Epithelial cell of esophagus (primary cell): ENCODE measurements at places on chromosomes 16 and 17.

DNA sequence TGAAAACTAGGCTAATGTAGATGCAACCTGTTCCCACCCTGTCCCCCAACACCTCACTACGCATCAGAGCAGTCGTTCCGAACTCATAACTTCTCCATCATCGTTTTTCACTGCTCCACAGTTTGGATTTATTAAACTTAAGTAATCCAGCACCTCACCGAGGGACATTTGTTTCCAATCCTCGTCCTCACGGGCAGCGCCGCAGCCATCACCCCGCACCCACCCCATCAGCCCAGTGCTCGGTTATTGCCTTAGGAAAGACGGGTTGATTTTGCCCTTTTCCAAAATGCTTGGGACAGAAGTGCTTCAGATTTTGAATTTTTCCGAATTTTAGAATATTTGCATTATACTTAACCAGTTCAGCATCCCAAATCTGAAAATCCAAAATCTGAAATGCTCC is 71.0 kb upstream of the DOC2B start:
- no peak for DNase-seq

GRCh38 chr17:72119873-72120641 is 763 bp upstream of the SOX9 start:
- DNase-seq: peak; percentile 84

GRCh38 chr16:72723781-72724180 is 324.1 kb downstream of the ZFHX3 start:
- DNase-seq: peak; percentile 74

DNA sequence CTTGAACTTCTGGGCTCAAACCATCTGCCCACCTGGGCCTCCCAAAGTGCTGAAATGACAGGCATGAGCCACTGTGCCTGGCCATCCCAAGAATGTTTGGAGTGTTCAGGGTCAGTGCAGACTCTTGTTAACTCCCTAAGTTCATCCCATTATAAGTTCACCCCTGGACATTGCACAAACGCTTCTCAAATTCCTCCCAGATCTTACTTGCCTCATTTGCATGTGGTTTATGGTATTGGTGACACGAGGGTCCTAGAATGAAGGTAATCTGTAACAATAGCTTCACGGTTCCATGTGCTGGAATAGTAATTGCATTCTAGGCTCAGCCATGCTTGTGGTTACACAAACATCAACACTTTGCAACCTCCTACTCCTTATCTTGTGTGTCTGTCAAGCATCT is 5.0 kb upstream of the CCDC42 start:
- DNase-seq: no peak

DNA sequence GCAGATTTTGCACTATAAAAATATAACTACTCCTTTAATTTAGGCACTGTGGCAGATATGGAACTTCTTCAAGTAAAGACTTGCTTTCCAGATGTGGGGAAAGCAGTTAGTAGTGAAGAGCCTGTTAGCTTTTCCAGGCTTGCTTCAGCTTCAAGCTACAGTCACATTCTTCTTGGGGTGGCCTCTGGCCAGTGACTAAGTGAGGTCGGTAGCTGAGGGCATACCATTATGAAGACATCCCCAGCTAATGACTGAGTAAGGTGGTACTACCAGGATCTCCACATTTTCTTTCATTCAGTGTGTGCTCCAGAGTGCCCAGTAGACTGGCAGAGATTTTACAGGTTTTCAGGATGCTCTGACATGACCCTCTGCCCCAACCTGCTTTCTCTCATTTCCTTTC is 167.1 kb upstream of the KIF2B start:
- peak; percentile 33 for DNase-seq

DNA sequence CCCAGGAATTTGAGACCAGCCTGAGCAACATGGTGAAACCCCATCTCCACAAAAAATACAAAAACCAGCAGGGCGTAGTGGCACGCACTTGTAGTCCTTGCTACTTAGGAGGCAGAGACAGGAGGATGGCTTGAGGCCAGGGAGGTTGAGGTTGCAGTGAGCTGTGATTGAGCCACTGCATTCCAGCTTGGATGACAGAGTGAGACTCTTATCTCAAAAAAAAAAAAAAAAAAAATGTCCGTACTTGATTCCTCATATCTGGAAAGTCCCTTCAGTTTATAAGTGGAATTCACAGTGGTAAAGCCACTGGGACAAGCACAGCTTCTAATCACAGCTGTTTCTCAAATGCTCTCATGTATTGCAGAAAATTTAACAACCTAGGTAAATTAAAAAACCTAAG is 78.6 kb upstream of the CREBBP start:
- peak; percentile 51 for DNase-seq

DNA sequence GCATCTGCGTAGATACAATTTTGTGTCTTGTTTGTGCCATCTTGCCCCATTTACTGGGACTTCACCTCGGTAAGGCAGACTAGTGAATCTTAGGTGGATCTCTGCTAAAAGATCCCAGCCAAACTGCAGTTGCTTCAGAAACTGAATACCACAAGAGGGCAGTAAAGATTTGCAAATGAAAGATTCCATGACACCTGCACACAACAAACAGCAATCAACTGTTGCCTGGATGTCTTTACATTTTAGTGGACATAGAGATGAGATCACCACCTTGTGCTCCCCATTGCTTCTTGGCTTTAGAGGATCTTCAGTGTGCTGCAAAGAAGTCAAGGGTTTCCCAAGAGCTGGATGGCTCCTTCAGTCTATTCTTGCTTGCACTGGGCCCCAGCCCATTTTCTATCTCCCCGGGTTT is 119.2 kb upstream of the CACNG5 start:
- DNase-seq: peak; percentile 77

DNA sequence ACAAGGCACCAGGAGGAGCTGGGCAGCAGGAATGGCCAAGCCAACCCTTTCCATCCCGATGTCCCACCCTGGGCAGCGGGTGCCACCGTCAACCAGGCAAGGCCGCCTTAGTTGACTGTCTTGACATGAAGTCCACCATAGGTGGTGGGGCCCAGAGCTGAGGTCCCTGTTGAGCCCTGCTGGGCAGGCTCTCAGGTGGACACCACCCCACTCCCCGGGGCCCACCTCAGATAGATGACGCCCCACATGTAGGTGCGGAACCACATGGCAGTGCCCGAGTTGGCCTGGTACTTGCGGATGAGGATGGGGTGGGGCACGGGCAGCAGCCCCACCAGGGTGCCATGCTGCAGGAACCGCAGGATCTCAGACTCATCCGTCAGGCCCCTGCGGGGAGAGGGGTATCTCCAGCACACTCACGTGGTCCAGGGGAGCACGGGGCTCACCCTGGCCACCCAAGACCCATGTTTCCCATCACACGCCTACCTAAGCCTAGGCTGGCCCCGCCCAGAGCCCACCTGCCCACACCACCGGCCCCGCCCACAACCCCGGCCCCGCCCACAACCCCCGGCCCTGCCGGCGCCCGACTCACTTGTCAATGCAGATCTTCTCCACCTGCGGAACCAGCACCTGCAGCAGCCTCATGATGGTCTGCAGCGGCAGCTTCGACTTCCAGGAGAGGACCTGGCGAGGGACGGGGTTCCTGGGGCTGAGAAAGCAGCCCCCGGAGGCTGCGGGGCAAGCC is 16.2 kb downstream of the OTOP3 start:
- DNase-seq: no peak

DNA sequence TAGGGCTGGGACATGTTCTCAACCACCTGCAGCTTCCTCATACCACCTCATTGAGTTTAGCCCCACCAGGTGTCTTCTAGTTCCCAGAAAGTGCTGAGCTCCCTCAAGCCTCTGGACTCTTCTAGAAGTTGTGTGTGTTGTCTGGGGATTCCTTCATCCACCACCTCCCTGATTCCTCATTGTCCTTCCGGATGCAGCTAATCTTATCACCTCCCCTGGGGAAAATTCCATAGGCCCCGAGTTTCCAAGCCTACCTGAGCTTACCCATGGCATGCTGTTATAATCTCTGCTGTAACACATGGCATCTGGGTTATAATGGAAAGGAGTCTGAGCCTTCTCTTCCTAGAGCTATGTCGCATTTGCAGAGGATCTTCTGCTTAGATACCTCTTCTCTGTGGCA is 243.5 kb upstream of the SDK2 start:
- no peak for DNase-seq

DNA sequence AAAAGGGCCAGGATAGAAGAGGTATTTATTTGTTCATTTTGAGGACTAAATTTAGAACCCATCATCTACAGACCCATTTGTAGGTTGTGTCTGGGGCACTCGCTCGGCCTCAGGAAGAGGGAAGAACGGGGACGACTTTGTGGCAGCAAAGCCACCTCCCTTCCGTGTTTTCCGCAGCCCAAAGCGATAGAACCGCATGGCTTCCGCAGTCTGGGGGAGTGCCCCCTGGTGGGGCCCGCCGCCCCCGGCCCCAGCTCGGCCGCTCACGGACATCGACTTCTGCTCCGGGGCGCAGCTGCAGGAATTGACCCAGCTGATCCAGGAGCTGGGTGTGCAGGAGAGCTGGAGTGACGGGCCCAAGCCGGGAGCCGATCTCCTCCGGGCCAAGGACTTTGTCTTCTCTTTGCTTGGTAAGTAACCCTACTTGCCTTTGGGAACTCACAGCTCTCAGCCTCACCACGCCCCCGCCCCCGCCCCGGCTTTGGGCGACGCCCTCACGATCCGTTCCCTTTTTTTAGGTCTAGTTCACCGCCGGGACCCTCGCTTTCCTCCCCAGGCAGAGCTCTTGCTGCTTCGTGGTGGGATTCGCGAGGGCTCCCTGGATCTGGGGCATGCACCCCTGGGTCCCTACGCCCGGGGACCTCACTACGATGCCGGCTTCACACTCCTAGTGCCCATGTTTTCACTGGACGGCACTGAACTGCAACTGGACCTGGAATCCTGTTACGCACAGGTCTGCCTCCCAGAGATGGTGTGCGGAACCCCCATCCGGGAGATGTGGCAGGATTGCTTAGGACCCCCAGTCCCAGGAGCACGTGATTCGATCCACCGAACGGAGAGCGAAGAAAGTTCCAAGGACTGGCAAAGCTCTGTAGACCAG is 681 bp downstream of the TMEM102 start:
- peak; percentile 63 for DNase-seq

DNA sequence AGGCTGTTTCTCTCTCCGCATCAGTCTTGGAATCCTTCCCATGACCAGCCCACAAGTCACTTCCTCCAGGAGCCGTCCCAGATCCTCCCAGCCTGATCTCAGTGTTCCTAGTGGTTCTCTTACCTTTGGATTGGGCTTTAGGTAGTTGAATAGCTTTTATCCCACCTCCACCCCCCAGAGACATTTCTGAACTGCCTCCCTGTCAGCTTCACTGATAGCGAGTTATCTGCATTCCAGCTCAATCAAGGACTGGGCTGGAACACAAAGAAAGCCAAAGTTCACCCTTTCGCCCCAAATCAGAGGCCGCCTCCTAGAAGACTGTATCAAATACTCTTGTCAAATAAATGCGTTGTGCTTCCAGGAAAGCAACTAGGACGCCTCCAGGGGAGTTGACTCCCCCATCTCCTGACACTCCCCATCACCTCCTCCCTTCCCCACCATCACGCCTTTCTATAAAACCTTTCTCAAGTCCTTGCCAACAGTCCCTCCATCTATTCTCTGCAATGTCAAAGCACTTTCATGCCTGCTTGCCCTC is 72.7 kb downstream of the TMEM132E start:
- DNase-seq: no peak

GRCh38 chr16:57559072-57559790 is 16.8 kb downstream of the ADGRG5 start:
- DNase-seq: no peak

GRCh38 chr17:27430882-27431491 is 25.3 kb upstream of the KSR1 start:
- DNase-seq: peak; percentile 56

DNA sequence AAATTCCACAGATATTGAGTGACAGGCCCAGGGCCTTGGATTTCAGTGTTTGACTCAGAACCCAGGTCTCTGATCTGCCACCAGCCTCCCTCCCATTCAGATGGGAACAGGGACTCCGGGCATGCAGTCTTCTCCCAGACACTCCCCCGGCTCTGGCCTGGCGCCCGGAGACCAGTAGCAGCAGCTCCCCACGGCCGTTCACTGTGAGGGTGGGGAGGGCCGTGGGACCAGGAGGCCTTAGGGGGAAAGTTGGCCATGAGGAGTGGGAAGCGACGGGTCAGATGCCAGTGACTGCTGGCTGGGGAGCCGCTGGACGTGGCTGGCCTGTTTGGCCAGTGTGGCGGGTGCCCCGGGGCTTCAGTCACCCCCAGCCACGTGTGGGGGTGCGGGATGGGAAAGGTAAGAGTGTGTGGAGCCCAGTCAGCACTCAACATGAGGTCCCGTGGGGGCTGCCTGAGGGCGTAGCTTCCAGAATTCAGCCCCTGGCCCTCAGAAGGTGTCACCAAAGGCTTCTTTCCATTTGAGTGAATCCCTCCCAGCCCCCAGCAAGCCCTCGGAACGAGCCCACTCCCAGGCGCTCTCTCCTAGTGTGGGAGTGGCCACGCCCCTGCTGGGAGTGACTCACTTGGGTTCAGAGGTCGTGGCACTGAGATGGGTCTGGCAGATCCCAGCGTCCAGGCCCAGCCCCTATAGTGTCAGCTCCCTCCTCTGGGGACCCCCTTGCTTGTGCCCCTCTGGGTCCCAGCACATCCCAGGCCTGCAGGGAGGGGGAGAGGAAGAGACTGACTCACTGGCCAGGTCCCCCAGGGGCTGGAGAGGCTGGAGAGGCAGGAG is 309.4 kb downstream of the SEC14L1 start:
- DNase-seq: peak; percentile 57

- peak; percentile 30 for DNase-seq
Observed at GRCh38 chr17:38970804-38971203, 3.6 kb upstream of the FBXO47 start.

- peak; percentile 27 for DNase-seq
Observed at GRCh38 chr17:48240562-48241130, 133.1 kb downstream of the SNX11 start.

DNA sequence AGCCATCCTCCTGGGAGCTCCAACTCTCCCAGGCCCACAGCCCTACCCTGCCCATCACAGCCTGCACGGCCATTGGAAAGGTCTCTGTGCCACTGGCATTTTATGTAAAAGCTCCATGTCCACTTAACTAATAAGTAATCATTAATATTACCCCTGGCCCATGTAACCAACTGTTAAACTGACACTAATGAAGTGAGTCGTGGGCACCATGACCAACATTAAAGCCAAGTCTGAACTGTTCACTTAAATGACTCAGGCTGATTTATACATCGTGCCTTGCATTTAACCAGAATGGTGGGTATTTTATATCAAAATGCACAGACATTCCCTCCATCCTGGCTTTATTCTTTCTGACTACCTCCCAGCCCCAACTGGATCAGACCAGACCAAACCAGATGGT is 229.3 kb downstream of the SOX9 start:
- DNase-seq: peak; percentile 52

- DNase-seq: no peak
Observed at GRCh38 chr16:66913081-66913480, 5.6 kb downstream of the CDH16 start.

- no peak for DNase-seq
Observed at GRCh38 chr17:1947229-1947742, 77.8 kb downstream of the RTN4RL1 start.

DNA sequence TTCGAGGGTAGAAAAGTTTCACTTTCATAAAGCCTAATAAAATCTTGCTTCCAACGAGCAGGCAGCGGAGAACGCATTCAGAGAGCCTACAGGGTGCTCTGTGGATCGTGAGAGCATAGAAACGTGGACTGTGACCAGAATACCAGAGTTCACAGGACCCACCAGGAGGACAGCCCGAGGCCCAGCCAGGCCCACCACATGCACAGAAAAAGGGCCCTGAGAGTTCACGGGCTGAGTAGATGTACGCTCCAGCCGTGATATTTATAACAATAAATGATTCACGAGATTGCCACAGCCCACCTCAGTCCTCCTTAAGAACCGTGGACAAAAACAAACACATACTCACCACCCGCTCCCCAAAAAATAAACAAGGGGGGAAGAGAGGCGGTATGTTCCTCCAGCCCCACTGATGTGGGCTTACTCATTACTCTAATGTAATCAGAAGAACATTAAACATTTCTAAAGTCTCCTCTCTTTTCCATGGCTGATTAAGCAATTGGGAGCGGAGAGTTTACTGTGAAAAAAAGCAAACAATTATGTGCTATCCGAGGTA is 207.2 kb downstream of the C16orf78 start:
- DNase-seq: no peak
